ENCODE measurements at places on chromosomes 3 and 15.

DNA sequence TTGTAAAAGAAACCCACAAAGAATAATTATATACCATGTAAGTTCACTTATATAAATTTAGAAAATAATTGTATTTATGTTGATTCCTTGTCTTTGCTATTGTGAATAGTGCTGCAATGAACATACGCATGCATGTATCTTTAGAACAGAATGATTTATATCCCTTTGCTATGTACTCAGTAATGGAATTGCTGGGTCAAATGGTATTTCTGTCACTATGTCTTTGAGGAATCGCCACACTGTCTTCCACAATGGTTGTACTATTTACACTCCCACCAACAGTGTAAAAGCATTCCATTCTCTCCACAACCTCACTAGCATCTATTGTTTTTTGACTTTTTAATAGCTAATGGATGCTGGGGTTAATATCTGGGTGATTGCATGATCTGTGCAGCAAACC, 149.4 kb upstream of the CNTN3 start:
- DNase-seq, result no peak

GRCh38 chr15:90268415-90268814, 2.9 kb downstream of the NGRN start:
- no peak for DNase-seq

DNA sequence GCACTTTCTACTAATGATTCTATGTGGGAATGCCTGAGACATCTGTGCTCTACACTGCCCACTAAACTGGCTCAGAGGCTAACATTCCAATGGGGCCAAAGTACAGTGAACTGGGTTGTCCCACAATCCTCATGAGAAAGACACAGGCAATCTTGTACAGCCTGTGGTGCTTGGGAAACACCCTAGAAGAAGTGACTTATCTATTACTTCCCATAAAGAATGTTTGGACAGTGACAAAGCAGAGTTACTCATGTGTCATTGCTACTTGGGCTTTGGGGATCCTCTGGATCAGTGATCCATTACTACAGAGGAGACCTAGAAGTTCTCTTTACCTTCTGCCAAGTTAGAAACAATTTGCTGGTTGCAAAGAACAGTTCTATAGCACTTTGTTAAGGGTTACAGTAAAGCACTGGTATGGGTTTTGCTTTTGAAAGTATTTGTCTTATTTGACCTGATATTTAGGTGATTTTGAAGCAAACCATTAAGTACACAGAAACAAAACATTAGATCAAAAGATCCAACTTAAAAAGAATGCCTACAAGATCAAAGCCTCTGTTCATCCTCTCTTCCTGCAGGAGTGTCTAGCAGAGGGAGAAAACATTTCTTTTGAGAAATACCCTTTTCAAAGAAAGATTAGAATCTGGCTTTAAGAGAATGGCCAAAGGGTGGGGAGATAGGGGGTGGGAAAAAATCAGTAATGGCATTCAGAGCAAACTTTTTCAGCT, 75.8 kb downstream of the CTNNB1 start:
- no peak for DNase-seq

DNA sequence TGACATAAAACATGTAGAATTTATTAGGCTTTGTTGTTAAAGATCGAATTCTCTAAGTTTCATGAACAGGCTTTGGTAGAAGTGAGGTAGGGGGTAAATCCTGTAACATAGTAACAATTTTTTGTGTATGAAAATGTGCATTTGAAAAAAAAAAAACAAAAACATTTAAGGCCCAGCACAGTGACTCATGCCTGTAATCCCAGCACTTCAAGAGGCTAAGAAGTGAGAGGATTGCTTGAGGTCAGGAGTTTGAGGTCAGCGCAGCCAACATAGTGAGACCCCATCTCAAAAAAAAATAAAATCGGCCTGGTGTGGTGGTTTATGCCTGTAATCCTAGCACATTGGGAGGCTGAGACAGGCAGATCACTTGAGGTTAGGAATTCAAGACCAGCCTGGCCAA, 26.8 kb upstream of the PPP4R2 start:
- DNase-seq, result no peak

- no peak for DNase-seq
These were observed 57.0 kb upstream of the ZNF148 start for GRCh38 chr3:125431912-125432790.

DNA sequence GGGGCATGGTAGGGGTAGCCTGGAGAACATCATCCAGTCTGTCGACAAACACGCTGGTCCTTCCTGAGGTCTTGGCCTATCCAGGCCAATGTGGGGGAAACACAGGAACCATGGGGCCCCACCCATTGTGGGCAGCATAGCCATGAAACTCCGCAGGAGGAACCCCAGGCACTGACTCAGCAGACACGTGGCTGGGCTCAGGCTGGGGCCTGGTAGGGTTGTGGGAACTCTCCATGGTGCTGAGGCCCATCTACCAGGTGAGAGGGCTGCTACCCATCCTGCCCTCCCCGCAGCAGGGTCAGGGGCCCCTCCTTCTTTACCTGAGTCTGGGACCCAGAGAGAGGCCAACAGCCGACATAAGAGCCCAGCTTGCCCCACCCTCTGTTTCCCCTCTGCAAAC, 22.6 kb upstream of the CACNA2D2 start:
- no peak for DNase-seq

- no peak for DNase-seq
These were observed 248.3 kb downstream of the WDR72 start for GRCh38 chr15:53511175-53511574.

GRCh38 chr3:71031181-71031580, 552.3 kb downstream of the FOXP1 start:
- no peak for DNase-seq

DNA sequence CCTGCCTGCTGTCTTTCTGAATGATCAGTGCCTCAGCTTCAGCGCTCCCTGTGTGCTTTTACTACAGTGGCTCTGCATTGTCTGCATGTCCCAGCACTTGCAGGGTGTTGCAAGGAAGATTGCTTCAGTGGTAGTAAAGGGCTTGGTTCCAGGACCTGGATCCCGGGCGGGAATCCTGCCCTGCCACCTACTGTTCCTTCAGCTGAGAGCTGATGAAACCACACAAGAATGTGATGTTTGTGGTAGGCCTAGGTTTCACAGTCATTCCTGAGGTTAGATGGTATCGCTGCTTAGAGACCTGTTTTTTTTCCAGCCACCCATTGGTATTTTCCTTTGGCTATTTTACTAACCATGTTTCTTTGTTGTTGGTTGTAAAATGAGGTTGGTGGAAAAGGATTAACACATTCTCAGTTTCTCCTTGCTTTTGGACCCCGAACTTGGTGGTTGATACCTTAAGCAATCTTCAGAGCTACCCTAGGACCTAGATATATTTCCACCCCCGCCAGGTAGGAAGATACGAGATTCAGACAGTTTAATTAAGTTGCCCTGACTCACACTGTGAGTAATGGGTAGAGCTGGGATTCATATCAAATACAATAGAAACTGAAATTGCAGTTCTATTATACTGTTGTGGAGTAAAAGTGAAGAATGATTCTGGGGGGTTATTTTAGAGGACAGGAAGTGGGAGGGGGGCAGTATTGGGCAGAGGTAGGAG, 11.4 kb downstream of the GPR87 start:
- no peak for DNase-seq

GRCh38 chr15:71545223-71545760, 265.1 kb upstream of the NR2E3 start:
- DNase-seq, result no peak

- no peak for DNase-seq
These were observed 53.4 kb downstream of the ADAMTS9 start for GRCh38 chr3:64634417-64634816.

- DNase-seq, result no peak
These were observed 39.2 kb upstream of the POLR2M start for GRCh38 chr15:57667171-57667849.

DNA sequence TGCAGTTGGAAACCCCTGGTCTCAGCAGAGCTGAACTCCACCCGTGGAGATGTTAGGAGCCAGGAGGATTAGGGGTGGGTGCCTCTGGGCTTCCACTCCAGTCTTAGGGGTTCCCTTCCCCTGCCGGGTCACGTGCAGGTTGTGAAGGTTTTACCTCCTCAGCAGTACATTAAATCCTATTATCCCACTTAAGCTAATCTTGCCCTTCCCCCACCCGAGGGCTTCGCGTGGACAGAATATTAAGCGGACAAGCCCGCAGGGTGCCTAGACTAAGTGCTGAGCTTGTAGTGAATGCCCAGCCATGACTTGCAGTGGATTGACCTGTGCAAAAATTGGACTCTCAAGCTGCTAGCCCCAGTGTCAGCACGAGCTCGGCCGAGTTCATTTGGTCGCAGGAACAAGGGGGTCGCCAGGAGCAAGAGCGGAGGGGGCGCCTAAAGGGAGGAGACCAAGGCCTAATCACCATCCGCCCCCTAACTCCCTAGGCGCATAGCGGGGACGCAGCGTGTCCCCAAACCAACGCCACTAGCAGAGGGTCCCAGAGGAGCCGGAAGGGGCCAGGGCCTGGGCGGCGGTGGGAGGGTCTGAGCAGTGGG, 498 bp upstream of the SEMA4B start:
- no peak for DNase-seq

- no peak for DNase-seq
These were observed 5.5 kb downstream of the LRRFIP2 start for GRCh38 chr3:37168896-37169295.

- no peak for DNase-seq
These were observed 6.7 kb upstream of the ACAD9 start for GRCh38 chr3:128872744-128873143.

DNA sequence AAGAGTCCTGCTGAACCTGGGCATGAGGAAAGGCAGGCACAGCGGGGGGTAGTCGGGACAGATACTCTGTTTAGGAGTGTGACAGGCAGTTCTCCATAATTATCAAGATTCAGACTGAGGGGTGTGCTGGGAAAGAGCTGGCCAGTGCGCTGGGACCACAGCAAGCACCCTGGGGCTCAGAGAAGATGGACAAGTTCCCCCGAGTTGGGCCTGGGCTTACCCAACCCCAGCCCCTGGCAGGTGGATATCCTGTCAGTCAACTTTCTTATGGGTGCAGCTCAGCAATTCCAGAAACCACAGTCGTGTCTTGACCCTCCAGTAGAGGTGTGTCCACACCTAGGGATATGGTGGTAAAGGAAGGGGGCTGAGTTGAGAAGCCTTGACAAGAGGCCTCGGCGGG, 49.2 kb upstream of the PRR20G start:
- no peak for DNase-seq

GRCh38 chr3:188658606-188659005, 504.6 kb downstream of the LPP start:
- no peak for DNase-seq

- DNase-seq, result no peak
These were observed 17.0 kb upstream of the ANO10 start for GRCh38 chr3:43638594-43639447.

DNA sequence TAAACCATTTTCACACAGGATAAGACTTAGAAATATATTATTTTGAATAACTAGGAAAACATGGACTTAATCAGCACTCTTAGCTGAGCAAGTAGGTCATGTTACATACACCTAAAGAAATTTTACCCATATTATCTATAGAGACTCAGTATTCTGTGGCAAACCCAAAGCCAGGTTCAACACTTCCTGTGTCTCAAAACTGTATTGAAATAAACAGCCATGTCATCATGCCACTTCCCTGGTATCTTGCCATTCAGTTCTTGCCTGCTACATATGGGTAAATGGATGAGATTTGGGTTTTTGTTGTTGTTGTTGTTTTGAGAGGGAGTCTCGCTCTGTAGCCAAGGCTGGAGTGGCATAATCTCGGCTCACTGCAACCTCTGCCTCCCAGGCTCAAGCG, 141.5 kb upstream of the PLXND1 start:
- DNase-seq, result no peak

DNA sequence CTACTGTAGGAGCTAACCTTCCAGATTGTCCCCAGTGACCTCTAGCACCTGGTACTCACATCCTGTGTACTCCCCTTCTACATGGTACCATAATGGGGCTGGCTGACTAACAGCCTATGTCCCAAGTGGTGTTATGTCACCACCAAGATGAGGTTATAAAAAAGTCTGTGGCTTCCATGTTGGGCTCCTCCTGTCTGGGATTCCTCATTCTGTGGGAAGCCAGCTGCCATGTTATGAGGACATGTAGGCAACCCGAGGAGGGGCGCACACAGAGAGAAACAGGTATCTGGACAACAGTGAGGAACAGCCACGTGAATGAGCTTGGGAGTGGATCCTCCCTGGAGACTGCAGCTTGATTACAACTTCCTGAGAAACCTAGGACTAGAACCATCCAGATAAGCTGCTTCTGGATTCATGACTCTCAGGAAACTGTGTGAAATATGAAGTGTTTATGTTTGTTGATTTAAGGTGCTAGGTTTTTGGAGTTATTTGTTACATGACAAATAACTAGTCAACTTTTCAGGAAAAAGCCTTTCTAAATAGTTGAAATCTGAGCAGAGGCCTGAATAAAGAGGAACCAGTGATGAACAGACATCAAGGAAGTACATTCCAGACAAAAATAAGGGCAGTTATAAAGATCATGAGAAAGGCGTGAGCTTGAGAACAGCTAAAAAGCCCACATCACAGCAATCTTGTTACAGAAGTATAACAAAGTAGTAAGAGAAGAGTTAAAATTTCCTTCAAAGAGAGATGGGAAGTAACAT, 21.7 kb downstream of the GOLIM4 start:
- DNase-seq, result no peak

DNA sequence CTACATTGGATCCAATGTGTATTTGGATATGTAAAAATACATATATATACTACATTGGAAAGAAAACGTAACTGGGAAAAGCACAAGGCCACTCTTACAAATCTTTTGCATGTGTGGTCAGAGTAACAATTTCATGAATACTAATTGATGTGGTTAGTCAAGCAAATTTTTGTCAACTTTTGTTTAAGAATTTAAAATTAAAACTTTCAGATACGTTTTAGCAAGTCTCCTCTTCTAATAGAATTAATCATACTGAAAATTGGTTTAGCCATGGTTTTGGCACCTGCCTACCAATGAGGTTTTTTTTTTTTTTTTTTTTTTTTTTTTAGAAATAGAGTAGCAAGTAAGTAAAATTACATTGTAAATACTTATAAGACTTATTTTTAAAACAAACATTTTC, 153.0 kb upstream of the CGNL1 start:
- no peak for DNase-seq

DNA sequence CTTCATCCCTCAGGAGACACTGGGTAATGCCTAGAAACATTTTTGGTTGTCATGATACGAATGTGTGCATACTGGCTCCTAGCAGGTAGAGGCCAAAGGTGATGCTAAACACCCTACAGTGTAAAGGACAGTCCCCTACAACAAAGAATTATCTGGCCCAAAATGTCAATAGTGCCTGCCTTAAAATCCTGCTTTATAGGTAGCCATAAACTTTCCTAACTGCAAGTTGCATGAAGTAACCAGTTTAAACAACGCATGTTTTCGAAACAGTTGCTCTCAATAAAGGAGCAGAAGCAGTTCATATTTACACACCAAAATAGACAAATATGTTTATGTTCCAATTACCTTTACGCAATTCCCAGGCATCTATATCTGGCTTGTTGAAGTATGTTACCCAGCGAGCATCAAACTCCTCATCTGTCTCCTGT, 9.1 kb downstream of the COX5A start:
- DNase-seq, result no peak
